ENCODE measurements at places on chromosomes 11 and 22.

- no peak for DNase-seq
Measured at GRCh38 chr11:46666516-46666915, 33.9 kb downstream of the ARHGAP1 start.

- no peak for DNase-seq
Measured at GRCh38 chr11:124884869-124885479, 12.7 kb downstream of the ROBO4 start.

GRCh38 chr22:19204640-19205039 is 26.1 kb upstream of the SLC25A1 start:
- no peak for DNase-seq

- no peak for DNase-seq
Measured at GRCh38 chr22:18980829-18981228, 44.7 kb upstream of the PRODH start.

- DNase-seq, result no peak
Measured at GRCh38 chr11:130304651-130305050, 10.1 kb downstream of the ZBTB44 start.

GRCh38 chr22:40043081-40043480 is 48.3 kb downstream of the FAM83F start:
- no peak for DNase-seq

DNA sequence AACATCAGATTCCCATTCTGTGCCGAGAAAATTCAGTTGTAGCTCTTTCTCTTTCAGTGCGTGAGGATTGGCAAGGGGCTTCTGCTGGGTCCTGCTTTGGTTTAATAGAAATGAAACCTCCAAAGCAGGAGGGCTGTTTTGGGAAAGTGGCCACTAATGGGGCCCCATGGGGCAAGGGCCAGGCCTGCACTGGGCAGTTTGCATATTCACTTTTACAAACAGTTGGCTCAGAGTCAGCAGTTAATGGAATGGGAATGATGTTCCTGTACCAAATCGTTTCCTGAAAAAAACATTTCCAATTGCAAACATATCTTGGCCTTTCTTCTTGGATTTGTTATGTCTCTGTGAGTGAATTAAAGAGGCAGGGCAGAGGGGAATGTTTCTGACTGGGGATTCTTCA is 92.1 kb downstream of the PARVA start:
- DNase-seq, result no peak

GRCh38 chr11:84173078-84173477 is 886.9 kb upstream of the CCDC90B start:
- DNase-seq, result no peak

DNA sequence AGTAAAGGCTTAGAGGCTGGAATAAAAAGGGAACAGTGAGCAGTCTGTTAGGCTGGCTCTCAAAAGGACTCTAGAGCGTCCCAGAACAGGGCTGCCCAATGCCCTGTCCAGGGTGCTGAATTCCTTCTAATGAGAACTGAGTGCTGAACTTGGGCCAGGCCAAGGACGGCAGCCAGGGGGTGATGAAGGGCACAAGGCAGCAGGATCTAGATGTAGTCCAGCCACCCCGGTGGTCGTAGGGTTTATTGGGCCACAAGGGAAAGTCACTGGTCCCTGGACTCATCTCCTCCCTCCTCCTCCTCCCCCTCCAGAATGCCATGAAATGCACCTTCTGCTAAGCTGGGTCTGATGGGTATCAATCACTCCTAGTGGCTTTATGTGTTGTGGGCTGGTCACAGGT is 19.2 kb downstream of the NPTXR start:
- no peak for DNase-seq

- no peak for DNase-seq
Measured at GRCh38 chr11:27008811-27009535, 15.1 kb downstream of the FIBIN start.

DNA sequence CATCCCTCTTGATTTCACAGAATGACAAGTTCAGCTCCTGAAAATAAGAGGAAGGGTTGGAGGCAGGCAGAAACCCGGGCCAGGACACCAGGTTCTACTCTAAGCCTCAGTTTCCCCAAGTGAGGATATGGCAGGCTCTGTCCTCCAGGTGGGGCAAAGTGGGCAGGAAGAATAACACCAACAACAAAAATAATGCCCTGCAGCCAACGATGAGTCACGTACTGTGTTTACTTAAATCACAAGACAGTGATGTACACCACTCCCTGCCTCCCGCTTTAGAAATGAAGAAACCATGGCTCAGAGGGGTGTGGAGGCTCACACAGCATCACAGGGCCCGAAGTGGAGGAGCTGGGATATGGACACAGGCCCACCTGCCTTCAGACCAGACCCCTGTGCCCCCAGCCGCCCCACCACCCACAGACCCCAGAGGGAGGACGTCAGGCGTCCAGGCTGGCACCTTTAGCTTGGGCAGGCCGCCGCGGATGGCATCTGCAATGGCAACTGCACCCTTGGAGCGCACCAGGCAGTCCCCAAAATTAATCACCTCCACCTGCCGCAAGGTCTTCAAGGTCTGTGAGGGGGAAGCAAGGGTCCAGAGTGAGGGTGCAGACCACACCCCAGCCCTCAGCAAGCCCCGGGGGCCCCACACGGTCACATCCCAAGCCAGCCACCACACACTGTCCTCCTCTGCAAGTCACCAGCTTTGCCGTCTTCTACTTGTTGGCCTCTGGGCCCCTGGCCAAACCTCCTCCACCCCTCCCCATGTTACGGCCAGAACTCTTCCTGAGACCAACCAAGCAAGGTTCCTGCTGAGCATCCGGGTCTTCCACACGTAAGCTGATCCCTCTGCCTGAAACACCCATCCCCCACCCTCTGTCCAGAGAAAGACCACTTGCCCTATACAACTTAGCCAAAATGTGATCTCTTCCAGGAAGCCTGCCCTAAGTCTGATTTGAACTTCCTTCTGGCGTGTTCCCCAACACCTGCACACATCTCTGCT is 15.8 kb upstream of the CHADL start:
- no peak for DNase-seq

DNA sequence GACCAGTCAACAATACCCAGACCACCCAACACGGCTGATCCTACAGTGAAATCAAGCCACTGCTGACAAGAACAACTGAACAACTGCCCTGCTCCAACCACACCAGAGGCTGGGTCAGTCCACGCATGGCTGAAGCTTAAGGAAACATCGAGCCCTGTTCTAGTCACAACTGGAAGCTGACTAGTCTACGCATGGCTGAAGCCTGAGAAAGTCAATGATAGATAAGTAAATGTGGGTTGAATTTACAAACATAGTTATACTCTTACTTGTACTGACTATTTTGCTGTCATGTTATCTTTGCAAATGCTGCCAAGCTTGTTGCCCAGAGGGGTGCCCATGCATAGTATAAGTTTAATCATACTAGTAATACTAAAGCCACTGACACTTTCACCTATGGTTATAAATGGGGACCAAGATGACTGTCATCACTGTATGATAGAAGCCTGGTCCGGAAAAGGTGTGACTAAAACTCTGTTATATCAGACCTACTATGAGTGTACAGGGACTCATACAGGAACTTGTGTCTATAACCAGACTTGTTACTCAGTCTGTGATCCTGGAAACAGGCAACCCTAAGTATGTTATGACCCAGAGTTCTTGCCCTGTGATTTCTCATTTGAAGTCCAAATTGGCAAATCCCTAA is 43.4 kb upstream of the GLYAT start:
- no peak for DNase-seq

GRCh38 chr11:70517988-70518907 is 119.9 kb downstream of the CTTN start:
- no peak for DNase-seq

- no peak for DNase-seq
Measured at GRCh38 chr11:134663506-134664313, 251.7 kb upstream of the B3GAT1 start.

DNA sequence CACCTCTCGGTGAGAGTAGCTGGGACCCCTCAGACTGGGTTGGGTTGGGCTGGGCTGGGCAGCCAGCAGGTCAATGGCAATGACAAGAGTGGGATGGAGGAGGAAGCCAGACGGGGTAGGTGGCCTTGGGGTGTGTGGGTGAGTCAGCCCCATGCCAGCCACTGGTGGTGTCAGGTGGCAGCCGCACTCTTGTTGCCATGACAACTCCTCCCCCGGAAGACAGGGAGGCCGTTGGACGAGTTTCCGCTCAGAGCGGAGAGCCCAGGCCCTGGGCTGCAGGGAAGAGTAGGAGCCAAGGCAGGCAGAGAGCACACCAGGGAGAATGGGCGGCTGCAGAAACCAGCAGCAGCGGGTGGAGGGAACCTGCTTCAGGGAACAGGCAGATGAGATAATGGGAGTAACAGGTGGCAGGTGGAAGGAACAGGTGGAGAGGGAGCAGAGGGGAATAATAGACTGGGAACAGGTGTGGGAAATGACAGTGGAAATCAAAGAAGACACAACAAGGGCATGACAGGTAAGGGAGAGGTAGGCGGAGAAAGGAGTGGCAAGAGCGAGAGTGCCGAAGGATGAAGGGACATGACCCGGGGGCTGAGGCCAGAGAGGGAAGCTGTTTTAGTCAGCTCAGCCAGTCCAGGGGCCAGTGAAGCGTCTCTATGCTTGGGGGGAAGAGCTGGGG is 8.7 kb downstream of the SPTBN2 start:
- peak; percentile 3 for DNase-seq

DNA sequence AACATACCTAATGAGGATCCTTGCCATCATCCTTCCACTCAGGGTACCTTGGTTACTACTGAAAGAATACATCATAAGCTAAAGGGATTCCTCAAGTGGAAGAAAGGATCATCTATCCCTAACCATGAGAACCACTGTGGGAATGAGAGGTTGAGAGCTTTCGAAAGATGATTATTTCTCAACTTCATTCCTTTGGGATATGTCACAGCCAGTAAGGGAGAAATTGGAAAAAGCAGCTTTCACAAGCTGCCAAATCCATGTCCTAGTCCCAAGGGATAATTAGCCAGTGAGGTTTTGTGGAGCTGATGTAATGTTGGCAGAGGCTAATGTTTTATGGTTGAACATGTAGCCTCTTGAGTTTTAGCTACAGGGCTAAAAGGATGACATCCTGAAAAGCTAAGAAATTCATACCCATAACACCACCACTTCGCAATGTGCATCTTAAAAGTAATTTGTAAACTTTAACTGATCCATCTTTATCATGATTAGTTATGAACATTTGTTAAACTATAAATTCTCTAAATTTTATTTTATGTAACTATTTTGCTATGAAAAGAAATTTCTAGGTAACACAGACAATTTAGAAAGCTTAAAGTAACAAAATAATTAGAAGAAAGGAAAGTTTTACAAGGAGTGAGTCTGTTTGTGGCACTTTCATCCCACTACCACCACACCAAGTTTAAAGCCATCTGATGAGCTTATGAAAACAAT is 123.9 kb downstream of the MRTFA start:
- no peak for DNase-seq

- no peak for DNase-seq
Measured at GRCh38 chr11:101521821-101522220, 62.0 kb downstream of the TRPC6 start.

DNA sequence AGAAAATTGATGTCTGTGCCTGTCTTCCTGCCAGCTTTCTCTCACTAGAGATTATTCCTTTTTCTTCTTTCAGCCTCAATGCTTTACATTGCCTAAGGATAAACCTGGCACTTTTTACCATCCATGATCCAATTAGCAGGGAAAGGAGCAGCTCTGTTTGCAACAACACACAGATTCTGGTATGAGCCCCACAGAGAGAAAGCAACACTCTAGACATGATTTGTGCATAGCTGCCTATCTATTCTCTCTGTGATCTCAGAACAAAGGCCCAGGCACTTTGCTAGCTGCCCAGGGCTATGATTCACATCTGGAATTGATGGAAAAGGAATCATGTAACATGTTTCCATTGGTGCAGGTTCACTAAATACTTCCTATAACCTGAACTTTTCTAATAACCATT is 685.0 kb downstream of the ETS1 start:
- DNase-seq, result no peak

GRCh38 chr22:50508897-50509296 is 873 bp downstream of the NCAPH2 start:
- DNase-seq, result no peak

- no peak for DNase-seq
Measured at GRCh38 chr11:110131386-110132123, 38.4 kb downstream of the ZC3H12C start.

- no peak for DNase-seq
Measured at GRCh38 chr11:19713196-19714021, 772 bp downstream of the NAV2 start.

- DNase-seq, result no peak
Measured at GRCh38 chr22:27952091-27952490, 33.0 kb upstream of the PITPNB start.

GRCh38 chr22:38221407-38221806 is 19.6 kb downstream of the MAFF start:
- DNase-seq, result no peak

GRCh38 chr11:105612771-105613170 is 2.9 kb downstream of the GRIA4 start:
- no peak for DNase-seq

DNA sequence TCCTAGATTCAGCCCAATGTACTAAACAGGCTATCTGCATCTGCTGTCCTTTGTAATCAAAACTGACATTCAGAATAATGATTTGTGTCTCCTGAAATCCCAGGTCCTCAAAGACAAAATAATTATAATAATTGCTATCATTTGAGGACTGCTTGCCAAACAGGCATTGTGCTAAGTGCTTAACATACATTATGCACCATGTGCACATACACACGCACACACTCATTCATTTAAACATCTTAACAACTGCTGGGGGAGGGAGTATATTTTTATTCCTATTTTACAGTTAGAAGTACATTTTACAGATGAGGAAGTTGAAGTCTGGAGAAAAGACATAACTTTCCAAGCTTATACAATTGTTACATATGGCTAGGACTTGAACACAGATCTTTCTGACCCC is 308.0 kb upstream of the ZC3H12C start:
- no peak for DNase-seq

DNA sequence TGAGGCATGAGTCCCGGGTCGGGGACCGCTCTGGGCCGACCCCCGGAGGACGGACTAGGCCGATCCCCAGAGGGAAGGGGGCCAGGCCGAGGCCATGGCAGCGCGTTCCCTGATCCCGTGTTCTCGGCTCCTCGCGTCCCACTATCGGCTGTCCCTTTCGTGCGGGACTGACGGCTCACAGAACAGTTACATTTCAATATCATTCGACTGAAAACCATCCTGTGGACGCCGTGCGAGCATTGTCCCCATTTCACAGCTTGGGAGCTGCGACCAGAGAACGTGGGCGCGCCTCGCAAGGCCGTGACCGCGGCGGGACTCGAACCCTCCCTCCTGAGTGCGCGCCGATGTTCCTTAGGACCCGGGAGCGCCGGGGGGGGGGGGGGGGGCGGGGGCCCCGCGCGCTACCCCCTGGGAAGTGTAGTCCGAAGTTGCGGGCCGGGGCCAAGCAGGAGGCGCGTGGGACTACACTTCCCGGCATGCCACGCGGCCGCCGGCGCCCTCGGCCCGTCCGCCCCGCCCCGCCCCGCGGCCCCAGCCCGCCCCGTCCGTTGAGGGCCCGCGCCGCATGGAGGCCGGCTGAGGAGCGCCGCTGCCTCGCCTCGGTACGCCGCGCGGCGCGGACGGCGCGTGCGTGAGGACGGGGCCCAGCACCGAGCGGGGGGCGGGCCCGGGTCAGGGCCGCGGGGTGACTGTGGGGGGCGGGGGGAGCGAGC is at the start of gene TRABD:
TRABD (plus strand) TSS at position 539 of the 713 bp plus-strand sequence. CDS start 7,148 bp downstream, outside the sequence.
- peak; percentile 83 for DNase-seq

GRCh38 chr11:77195071-77195755 is 67.2 kb downstream of the MYO7A start:
- no peak for DNase-seq

- DNase-seq, result no peak
Measured at GRCh38 chr22:37100589-37101127, 8.9 kb downstream of the TMPRSS6 start.

- no peak for DNase-seq
Measured at GRCh38 chr11:31790649-31791048, 20.5 kb downstream of the PAX6 start.

- DNase-seq, result no peak
Measured at GRCh38 chr11:8744423-8744822, 61.8 kb downstream of the RPL27A start.

Measured in activated effector memory CD4-positive, alpha-beta T cell treated with Interleukin-2 at 50 U/mL for 16 hours (primary cell).